ENCODE measurements at places on chromosomes 1 and 21. TPM values are rescaled to one million over a fixed set of nuclear protein-coding genes. Genes with fewer than 3 reads are reported as not detected.

The CDK18 gene
- 5.4 TPM for polyA plus RNA-seq

The SPRR2E gene
- 14.2 TPM for polyA plus RNA-seq

The ATAD3C gene
- 2.8 TPM for polyA plus RNA-seq

The AQP10 gene
- 0.09 TPM for polyA plus RNA-seq

DNA sequence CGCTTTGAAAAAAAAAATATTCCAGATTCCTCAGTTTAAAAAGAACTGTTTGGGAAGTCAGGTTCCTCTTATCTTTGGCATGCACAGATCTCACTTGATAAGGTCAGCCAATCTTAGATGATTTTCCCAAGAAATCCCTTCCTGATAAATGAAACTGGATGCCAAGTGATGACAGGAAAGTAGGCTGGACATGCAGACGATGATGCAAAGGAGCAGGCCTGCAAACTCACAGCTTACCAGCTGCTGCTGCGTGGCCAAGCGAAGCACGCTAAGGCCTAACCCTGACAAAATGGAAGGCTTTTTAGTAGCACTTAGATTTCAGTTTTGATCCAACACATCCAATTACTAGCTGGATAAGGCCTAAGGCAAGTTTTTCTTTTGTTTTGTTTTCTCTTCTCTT lies 10.1 kb downstream of the TADA1 start:
- no peak for DNase-seq

DNA sequence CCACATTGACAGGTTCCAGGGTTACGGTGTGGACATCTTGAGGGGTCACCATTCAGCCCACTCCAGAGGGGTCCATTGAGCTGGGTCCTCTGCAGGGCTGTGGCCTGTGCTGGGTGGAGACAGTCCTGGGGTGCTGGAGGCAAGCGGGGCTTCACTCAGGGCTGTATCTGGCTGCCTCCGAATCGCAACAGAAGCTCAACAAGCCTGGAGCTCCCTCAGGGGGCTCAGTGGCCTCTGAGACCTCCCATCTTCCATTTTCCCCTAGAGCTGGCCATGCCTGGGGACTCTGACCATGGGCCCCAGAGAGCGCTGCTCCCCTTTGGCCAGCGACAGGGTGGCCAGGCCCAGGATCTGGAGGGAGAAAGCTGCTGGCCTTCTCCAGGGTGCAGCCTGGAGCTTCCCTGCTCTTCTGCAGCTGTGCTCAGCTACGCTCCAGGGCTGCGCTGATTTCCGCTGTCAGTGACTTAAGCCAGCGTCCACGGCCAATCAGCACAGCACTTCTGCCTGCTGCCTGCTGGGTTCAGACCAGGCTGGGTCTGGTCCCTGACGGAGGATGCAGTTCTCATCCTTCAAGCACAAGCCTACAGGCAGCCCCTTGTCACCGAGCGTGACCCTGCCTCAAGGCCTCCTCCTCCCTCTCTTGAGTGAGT lies 45.0 kb upstream of the ADARB1 start:
- DNase-seq, result no peak

Data from thymus (tissue), 14 donors.